ENCODE measurements at places on chromosomes 7 and 10.

- DNase-seq: no peak
These were observed 36.5 kb downstream of the IL15RA start for GRCh38 chr10:5940807-5941218.

- DNase-seq: no peak
These were observed 55.3 kb upstream of the YAE1 start for GRCh38 chr7:39510864-39511354.

DNA sequence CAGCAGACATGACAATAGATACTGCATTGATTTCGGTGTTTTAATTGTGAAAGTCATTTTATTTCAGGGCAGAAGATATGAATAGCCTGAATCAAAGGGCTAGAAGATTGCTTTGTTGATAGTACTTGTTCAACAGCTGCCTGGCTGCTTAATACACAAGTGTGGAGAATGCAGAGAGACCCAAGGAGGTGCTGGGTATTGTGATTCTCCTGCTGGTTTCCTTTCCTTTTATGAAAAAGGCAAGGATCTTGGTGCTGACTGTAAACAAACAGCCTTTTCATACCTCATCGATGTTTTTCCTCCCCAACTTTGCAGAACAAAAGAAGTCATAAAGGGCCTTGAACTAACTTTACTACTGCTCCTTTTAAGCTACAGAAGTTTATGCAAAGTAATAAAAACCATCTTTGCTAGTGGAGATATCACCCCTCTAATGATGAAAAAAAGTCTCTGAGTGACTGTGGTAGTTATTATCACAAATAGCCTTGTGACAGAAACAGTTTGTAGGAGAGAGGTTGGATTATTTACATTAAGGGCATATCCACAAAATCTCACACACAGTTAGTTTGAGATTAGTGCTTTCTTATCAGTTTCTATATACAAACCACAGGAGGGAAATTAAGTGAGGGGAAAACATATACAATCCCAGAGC is 800.0 kb downstream of the LRMDA start:
- no peak for DNase-seq

- DNase-seq: no peak
These were observed 317.4 kb downstream of the PTPRN2 start for GRCh38 chr7:158270106-158270775.

DNA sequence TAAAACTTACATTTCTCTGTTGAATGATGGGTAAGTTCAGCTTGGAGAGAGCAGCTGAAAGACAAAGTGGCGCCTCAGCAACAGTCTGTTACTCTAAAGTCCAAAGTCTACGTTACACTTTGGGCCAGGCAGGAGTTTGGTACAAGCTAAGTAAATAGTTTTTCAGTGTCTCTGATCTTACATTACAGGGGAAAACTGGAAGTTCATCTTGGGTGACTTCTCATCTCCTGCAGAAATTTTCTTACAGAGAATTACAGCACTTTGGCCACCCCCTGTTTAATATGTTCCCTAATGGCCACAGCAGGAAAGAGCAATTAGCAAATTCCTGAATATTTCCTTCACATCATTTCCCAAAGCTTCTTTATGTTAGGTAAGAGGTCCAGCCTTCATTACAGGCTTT is 67.1 kb downstream of the ABCC2 start:
- DNase-seq: no peak

DNA sequence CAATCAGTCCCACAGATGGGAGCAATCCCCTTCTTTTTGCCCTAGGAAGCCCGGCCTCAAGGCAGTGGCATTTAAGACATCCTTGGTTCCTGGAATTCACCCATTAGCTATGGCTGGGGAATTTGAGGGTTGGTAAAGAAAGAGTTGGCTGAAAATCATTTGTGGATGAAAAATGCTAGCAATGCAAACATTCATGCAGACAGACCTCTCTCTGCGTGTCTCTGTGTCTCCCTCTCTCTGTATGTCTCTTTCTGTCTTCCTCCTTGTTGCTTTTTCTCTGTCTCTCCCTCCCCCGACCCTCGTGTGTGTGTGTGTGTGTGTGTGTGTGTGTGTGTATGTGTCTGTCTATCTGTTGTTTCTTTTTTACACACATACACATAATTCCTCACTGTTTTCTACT is 19.4 kb downstream of the LDB3 start:
- DNase-seq: no peak

GRCh38 chr7:74619235-74619860 is 38.2 kb upstream of the GTF2I start:
- DNase-seq: no peak

DNA sequence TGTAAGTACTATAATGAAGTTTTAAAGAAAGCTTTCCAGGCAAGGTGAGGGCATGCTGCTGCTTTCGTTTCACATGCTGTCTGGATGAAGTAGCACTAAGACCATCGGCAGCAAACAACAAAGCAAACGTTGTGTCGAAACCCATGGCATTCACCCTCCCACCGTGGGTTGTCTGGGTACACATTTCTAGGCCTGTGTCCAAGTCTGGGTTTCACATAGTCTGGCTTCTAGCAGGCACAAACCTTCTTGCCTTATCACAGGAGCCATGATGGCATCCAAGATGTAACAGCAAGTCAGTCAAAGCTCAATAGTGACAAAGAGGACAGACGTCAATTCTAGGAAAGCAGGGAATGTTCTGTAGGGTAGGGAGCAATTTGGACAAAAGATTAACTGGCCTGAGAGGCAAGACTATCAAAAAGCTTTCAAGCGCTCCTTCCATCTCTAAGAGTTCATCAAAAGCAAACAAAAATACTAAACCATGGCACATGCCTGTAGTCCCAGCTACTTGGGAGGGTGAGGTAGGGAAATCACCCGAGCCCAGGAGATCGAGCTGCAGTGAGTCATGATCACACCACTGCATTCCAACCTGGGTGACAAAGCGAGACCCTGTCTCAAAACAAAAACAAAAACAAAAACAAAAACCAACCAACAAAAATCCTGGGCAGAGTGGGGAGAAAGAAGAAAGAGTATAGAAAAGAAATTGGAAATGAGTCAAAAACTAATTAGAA is 42.7 kb downstream of the PAXIP1 start:
- no peak for DNase-seq

DNA sequence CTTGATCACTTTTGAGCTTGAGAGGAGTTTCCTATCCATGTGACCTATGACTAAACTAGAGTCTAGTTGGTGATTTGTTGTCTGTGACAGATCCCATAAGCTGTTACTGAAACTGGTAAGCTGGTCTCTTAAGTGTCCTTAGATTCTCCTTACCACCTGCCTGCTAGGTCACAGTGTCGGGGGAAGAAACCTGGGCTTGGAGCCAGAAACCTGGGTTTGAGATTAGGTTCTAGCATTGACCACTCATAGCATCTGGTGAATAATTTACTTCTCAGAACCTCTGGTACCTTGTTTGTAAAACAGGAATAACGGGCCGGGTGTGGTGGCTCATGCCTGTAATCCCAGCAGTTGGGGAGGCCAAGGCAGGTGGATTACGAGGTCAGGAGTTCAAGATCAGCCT is 21.8 kb upstream of the ITPRID1 start:
- DNase-seq: no peak

GRCh38 chr7:133009426-133010252 is 72.3 kb downstream of the CHCHD3 start:
- DNase-seq: no peak

GRCh38 chr10:122311051-122311410 is 39.9 kb downstream of the BTBD16 start:
- DNase-seq: no peak

GRCh38 chr10:35391153-35391953 is 55.0 kb downstream of the CCNY start:
- no peak for DNase-seq

DNA sequence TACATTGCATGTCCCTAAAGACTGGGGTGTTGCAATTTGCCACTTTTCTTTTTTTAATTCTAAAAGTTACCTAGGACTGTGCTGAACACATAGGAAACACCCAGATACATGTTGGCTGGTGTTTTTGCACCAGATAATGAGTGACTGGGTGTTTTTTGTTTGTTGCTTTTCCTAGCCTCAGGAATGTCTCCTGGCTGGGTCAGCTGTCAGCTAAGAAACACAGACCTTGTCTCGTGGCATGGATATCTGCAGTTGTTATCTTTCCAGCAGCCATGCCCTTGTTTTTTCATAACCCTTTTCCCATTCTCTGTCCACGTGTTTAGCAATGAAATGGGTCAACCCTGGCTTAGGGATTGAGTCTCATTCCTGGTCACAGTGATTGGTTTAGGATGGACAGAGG is 433.9 kb upstream of the ZMIZ1 start:
- no peak for DNase-seq

- no peak for DNase-seq
These were observed 1.3 kb downstream of the HOXA1 start for GRCh38 chr7:27094304-27095049.

DNA sequence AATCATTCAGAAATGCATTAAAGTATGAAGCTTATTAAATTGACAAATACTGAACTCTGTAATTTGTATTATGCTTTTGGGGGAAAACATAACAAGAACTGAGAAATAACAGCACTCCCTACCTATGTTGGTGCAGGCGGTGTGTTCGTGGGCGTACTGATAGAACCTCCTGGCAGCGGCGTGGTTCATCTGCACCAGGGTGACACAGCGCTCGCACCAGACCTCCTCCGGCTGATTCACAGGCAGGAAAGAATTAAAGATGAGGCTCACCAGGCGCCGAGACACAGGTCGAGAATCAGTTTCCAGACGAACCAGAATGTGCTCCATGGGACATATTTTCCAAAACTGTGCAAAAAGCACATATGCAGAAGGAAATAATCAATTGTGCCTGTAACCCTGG is 40.2 kb downstream of the NCAPG2 start:
- no peak for DNase-seq

GRCh38 chr10:50210876-50211275 is 40.4 kb downstream of the ASAH2 start:
- DNase-seq: no peak

DNA sequence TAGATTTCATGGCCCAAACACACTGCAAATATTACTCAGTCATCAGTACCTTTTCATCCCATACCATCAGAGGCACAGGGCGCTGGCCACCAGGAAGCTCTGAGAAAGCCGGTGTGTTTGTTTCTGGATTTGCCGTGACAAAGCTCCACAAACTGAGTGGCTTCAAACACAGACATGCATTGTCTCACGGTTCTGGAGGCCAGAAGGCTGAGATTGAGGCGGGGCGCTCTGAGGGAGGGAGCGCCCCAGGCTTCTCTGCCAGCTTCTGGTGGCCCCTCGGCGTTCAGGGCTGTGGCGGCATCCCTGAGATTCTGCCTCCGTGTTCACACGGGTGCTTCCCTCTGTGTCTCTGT is 3.7 kb upstream of the TTYH3 start:
- DNase-seq: no peak

DNA sequence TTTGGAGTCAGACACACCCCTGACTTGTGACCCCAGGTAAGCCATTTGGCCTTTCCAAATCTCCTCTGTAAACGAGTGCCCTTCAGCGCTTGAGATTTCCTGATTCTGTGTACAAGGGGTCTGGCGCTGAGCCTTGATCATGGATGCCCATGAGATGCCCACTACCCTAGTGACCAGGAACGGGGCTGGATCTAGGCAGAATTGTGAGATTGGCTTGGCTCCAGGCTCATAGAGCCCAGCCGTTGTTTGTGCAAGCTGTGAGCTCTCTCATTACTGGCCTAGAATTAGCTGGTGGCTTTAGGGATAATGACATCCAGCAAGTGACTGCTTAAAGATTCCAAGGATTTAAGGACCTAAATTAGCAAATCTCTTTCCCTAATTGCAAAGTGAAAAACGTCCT is 84.9 kb downstream of the CAMK1D start:
- DNase-seq: no peak

DNA sequence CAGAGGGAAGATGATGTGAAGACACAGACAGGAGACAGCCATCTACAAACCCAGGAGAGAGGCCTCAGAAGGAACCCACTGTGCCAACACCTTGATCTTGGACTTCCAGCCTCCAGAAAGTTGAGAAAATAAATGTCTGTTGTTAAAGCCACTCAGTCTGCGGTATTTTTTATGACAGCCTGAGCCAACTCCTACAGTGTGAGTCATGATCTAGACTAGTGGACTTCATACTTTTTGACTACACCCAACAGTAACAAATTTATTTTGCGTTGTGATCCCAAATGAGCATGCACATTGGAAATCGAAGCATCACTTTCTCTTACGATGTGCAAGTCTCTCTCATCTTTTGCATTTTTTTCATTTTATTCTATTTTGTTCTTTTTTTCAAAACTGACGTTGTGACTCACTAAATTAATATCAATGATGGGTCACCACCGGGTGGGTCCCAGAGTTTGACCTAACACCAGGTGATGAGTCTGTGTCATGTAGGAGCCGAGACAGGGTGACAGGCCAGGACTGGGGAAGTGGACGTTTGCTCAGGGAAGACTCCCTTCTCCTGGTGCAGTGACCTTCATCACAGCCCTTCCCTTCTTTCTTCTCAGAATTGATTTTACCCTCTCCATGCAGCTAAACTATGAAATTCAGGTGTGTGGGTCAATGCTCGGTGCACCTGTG is 28.9 kb downstream of the PHYH start:
- no peak for DNase-seq

DNA sequence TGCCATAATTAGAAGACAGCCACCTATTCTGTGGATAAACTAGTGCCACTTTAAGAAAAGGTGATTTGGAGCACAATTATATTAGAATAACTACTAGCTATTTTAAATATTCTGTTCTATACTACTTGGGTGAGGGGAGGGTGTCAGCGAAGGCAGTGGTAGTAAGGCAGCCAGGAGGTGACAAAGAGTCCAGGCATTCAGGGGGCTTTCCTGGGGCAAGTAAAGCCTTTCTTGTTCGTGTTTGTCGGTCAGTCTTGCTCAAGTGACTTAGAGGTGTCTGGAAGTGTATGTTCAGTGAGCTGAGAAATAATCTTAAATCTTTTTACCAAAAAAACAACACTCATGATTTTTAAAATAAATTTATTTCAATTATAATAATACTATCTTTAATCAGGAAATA is 34.4 kb downstream of the ADD3 start:
- DNase-seq: no peak
